GM12892 (cell line): ENCODE measurements at places on chromosomes 3 and 15.

- DNase-seq: no peak
Measured at GRCh38 chr15:59443341-59444072, 5.5 kb downstream of the FAM81A start.

GRCh38 chr3:19775765-19776164 lies 158.3 kb downstream of the EFHB start:
- DNase-seq: no peak

- no peak for DNase-seq
Measured at GRCh38 chr3:189340680-189341460, 169.1 kb downstream of the TPRG1 start.

GRCh38 chr15:91632176-91632575 lies 221.3 kb upstream of the SLCO3A1 start:
- no peak for DNase-seq

GRCh38 chr3:21449738-21450137 lies 301.3 kb downstream of the ZNF385D start:
- no peak for DNase-seq

GRCh38 chr3:70729845-70730244 lies 417.4 kb upstream of the MDFIC2 start:
- DNase-seq: no peak

DNA sequence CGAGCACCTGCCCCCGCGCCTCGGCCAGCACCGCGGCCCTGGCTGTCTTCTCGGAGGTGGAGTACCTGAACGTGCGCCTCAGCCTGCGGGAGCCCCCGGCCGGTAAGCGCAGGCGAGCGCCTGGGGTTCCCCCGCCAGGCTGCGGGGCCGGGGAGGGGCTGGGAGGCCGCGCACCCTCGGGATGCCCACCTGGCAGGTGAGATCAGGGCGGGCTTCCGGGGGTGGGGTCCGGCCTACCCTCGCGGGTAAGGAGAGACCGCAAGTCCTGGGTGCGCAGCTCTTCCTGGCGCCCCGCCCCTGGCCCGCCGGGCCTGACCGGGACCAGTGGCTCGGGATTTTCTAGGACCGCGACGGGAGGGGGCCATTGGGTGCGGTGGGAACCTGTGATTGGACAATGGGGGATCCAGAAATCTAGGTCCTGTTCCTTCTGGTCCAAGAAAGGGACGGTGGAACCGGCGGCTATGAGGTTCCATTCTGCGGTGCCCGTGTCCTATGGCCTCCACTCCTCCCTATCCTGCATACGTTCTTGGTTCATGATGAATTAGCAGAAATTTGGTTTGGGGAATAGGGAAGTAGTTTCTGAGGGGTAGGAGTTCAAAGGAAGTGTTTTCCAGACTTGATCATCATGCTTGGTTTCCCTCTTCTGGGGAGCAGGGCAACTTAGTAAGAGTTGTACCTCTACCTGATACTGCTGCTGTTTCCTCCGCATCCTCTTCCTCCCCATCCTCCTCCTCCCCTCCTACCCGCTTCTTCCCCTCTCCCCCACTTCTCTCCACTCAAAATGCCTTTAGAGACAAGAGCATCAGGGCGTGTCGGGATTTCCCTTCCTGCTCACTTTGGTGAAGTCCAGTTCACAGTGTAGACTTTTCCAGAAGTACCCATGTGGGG lies 808 bp downstream of the ARRDC4 start:
- DNase-seq: no peak

GRCh38 chr3:129461022-129461421 lies 21.0 kb downstream of the IFT122 start:
- no peak for DNase-seq

DNA sequence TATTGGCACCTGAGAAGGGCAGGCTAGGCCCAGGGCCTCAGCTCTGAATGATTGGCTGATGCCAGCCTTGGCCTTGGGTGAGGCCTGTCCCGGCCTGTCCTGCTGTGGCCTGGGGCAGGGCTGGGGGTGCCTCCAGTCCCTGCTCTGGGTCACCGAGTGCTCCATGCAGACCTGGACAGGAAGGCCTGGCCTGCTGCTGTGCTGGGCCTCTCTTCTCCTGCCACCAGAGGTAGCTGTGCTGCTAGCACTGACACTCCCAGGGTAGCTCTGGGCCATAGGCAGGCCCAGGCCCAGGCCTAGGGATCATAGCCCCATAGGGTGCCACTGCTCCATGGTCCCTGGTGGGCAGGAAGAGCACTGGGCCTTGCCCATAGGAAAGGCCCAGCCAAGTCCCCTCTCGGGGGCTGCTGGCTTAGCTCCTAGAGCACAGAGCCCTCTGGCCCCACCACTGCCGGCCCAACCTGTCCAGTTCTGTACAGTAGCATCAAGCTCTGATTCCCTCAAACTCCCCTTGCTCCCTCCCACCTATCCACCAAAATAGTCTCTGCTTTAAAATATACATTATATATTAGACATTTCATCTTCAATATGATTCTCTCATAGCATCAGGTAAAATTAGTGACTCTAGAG lies 18.2 kb downstream of the ABTB1 start:
- DNase-seq: no peak

- DNase-seq: no peak
Measured at GRCh38 chr3:141797819-141798447, 34.7 kb downstream of the GRK7 start.

GRCh38 chr15:58701376-58701775 lies 48.1 kb downstream of the ADAM10 start:
- DNase-seq: no peak

DNA sequence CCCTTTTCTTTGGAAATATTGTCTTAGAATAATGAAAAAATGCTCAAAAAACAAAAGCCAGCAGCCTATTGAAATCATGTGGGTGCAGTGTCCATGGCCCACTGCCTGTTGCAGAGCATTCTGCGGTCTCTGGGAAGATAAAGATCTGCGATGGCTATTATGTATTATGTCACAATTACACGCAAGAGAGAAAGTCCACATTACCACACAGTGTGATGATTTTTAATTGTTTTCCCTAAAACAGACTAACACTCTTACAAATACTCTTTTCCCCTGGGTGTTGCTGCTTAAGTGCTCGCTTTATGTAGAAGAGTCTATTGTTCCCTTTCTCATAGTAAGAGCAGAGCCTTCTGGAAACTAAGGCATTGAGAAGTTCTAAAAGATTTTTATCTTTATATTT lies 32.2 kb downstream of the SSR3 start:
- no peak for DNase-seq

DNA sequence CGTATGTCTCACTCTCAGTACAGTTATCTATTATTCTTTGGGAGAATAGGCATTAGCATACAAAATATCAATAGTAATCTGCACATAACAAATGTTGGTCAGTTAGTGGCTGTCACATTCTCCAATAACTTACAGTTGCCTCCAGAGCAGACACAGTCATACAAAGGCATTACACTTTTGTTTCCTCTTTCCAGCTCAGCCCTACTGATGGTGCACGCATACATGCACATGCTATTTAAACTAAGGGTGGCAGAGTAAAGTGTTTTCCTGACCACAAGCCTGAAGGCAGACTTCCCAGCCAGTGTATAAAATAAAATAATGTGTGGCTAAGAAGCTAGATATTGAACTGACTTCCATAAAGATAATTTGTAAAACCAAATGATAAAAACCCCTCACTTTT lies 47.6 kb downstream of the PHLDB2 start:
- DNase-seq: no peak

DNA sequence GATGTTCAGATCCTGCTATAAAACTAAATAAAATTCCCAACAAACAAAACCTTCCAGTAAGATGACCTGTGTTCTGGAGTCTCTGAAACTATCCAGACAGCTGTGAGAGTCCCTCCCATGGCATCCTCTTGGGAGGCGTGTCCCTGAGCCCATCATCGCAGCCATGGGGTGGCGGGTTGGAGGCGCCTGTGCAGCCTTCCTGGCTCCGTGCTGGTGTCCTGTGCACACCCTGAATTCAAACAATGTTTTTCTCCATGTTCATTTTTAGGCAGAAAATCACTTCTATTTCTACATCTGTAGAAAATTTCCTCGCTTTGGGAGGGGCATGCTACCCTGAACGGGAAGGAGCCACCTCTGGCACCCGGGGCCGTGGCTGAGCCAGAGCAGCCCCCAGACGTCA lies 19.4 kb upstream of the OCA2 start:
- DNase-seq: no peak

GRCh38 chr3:181824961-181825360 lies 113.2 kb downstream of the SOX2 start:
- DNase-seq: no peak

DNA sequence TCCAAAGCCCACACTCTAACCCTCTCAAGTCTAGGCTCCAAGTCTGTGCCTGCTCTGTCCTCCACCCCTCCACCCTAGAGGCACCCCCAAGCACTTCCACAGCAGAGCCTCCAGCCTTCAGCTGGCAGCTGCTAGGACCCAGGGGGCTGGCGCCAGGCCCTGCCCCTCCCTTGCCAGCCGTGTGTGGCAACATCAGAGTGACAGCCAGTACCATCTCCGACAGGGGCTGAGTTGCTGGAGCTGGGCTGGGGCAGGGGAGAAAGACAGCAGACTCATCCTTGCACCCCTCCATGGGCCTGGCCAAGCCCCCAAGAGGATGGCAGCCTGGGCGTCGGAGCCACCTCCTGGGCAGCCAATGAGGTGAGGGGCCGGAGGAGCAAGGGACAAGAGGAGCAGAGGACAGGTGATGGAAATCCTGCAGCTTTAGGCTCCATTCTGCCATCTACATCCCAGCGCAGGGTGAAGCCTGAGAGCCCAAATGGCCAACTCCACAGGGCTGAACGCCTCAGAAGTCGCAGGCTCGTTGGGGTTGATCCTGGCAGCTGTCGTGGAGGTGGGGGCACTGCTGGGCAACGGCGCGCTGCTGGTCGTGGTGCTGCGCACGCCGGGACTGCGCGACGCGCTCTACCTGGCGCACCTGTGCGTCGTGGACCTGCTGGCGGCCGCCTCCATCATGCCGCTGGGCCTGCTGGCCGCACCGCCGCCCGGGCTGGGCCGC lies at the start of gene GPR62:
Gene GPR62 (plus strand): TSS at position 207 of the 718 bp plus-strand sequence. CDS start 272 bp downstream, at position 479.
- DNase-seq: no peak

- DNase-seq: no peak
Measured at GRCh38 chr15:81992523-81992922, 53.3 kb downstream of the MEX3B start.
